ENCODE measurements at places on chromosomes 7 and 10.

- no peak for DNase-seq
These were observed 365.9 kb downstream of the REEP3 start for GRCh38 chr10:63887023-63887589.

DNA sequence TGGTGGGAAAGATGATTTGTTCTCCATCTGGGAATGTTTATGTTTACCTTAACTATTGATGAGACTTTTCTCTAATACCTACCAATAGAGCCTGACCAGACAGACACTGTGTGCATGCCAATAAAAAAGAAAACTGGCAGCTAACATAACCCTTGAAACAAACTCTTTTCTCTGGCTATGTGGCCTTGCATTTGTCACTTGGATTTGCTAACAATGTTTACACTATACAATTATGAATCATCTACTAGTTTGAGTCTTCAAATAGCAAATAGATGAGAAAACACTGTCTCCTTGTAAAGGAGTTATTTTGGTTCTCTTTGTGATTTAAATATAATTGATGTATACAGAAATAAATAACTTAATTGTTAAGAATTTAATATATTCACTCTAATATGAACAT lies 273.1 kb downstream of the SEMA3D start:
- no peak for DNase-seq

- DNase-seq, result no peak
These were observed 20.9 kb upstream of the CYP26C1 start for GRCh38 chr10:93039721-93040120.

DNA sequence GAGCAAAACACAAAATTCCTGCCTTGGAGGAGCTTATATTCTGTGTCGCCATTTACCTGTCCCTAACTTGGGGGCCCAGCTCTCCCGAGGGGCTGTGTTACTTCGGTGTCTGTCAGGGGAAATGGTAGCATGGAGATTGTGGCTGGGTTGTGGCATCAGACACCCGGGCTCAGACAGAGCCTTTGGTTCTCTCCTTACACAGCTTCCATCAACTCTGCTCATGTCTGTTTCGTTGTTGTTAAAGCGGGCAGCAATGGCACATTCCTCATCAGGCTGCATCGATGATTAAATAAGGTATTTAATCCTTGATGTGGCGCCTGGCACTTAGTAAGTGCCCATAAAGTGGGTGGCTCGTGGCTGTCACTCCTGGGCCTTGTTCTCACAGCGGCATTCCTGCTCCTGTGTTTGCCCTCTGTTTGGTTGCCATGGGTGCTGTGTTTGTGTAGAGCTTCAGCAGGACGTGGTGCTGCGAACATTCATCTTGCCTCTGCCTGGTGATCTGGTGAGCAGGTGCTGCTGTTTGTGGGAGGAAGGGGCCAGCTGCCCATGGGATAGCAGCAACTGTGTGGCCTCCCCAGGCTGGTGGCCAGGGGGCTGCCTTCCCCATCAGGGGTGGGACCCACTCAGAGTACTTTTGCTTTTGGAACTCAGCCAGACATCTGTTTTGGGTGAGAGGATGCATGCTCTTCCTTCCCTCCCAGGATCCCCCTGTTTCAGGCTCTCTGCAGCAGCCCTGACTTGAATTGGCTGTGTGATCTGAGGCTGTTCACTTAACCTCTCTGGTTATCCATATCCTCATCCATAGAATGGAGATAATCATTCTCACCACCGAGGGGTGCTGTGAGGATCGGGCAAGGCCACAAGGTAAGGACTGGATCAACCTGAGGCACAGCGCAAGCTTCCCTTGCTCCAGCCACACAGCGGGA lies 207.2 kb upstream of the SVIL start:
- DNase-seq, result no peak

GRCh38 chr10:11302181-11302580 lies 284.5 kb downstream of the CELF2 start:
- no peak for DNase-seq

DNA sequence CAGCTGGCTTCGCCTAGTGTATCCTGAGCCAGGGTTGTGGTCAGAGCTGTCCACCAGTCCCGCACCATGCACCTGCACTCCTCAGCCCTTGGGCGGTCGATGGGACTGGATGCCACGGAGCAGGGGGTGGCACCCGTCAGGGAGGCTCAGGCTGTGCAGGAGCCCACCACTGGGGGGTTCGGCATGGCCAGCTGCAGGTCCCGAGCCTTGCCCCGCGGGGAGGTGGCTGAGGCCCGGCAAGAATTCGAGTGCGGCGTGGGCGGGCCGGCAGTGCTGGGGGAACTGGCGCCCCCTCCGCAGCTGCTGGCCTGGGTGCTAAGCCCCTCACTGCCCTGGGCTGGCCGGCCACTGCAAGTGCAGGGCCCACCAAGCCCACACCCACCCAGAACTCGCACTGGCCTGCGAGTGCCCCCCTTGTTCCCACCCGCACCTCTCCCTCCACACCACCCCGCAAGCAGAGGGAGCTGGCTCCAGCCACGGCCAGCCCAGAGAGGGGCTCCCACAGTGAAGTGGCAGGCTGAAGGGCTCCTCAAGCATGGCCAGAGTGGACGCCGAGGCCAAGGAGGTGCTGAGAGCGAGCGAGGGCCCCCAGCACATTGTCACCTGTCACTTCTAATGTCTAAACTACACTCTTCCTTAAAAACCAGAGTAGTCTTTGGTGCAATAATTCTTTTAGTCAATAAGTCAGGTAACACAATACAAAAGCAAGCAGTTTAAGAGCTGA lies 11.0 kb downstream of the FAM25A start:
- DNase-seq, result no peak

- DNase-seq, result no peak
These were observed 118.9 kb downstream of the APBB1IP start for GRCh38 chr10:26556748-26557640.

DNA sequence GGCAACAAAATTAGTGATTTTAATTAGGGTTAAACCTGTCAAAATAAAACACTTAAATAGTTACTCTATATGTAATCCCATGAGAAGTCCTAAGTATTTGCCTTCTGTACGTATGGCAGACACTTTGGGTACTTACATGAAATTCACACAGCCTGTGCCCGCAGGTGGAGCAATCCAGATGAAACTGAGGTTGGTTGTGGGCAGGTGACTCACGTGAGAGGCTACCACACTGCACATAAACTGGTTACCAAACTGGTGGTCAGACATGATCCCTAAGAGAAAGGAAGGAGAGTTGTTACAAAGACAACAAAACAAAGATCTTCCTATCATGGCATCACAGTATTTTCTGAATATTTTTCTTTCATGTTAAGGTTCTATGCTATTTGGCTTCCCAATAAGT lies 156.1 kb downstream of the RELN start:
- no peak for DNase-seq

- DNase-seq, result no peak
These were observed 190.9 kb upstream of the PPP1R3A start for GRCh38 chr7:114109721-114110120.

DNA sequence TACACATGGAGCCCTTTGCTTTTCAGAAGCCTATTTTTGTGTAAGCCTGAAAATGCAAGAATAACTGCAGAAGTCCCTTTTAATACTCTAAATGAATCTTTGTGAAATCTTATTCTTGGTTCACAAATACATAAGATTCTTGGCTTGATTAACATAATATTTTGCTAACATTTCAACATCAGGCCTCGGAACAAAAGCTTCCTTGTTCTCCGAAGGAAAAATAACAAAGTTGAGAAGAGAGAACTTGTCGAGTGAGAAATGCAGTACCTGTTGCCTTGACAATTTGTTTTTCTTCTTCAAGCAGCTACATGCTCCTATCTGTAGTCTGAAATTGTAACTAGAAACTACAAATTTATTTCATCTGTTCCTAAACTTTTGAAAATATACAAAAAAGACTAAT lies 8.5 kb downstream of the NT5C2 start:
- DNase-seq, result no peak

- no peak for DNase-seq
These were observed 882.6 kb downstream of the GRM8 start for GRCh38 chr7:126370038-126370668.

DNA sequence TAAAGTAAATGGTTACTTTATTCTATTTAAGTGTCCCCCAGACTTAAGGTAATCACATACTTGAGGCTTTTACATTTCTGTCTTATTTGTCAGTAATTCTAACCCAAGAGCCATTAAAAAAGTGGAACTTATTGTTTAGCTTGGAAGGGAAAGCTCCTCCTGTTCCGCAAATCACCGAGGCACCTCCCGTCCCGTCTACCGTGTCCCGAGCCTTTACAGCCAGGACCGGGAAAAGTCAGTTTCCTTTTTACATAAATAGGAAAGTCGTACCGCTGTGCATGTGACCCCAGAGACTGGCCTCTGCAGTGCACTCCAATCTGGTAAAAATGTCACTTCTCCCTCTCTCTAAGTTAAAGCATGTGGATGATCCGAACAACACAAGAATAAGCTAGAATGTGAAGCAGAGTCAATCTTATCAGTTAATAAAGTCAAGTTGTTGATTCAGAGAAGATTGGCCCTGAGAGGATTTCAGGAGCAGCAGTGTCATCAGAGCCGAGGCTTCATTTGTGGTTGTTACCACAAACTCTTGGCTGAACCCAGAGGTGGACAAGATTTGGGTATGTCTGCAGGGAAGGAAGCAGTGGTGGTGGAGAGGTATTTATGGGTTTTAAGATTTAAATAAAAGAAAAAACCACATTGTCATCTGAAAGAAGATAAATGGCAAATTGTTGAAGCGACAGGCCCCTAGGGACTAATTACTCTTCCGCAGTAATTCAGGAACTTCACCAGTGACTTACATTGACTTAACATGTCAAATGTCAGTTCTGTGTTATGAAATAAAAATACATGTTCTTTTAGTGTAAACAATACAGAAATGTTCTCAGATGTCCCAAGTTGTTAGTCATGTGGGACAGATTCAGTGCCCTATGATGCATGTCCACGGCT lies 316.6 kb upstream of the ZNF32 start:
- no peak for DNase-seq

DNA sequence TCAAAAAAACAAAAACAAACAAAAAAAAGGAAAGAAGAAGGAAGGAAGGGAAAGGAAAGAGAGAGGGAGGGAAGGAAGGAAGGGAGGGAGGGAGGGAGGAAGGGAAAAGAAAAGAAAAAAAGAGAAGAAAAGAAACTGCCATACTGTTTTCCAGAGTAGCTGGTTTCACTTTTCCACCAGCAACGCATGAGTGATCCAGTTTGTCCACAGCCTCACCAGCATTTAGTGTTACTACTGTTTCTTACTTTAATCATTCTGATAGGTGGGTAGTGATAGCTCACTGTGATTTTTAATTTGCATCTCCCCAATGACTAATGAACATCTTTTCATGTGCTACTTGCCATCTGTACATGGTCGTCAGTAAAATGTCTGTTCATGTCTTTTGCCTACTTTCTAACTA lies 9.6 kb downstream of the GSTK1 start:
- no peak for DNase-seq

- DNase-seq, result no peak
These were observed 112.7 kb downstream of the ARHGAP22 start for GRCh38 chr10:48492201-48492600.

- no peak for DNase-seq
These were observed 113.3 kb downstream of the TACC2 start for GRCh38 chr10:122102146-122102868.

DNA sequence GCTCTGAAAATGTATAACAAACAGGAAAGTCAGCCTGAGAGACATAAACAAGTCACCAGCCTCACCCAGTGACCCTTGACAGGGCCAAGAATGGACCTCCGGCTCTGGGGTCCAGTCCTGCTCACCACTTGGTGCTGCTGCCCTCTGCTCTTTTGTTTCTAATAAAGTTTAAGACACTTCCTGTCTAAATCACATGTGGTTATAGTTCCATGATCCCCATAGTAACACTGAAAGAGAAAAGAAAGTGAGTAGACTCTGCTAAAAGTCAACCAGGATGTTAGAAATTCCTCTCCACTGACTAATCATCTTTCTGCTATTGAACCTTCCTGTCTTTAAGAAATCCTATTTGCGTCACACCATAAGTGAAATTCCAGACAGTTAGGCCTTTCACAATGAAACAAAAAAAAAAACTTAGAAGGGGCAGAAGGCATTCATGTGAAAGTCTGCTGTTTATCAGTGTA lies 179.2 kb upstream of the BET1 start:
- no peak for DNase-seq

DNA sequence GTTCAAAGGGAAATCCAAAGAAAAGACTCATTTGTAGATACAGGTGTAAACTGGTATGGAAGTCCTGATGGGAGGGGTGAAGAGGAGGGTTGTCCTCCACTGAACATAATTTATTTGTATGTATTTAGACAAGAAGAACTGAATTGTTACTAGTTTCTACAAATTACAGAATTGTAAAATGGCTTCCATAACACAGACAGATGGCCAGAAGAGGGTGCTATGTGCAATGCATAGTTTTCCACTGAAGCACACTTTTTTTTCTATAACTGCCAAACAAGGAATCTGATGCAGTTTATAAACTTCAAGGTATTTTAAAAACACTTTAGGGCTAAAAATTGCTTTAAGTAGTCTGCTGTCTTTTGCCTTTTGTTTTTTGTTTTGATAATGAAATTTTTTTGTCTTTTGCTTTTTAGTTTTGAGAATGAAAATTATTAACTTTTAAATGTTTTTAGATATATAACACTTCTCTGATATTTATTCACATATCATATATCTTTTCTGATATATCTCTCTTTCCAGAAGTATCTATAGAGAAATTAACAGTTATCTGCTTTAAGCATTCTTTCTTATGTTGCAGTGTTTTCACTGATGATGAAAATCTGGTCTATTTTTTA lies 58.5 kb downstream of the PHYHIPL start:
- no peak for DNase-seq

GRCh38 chr7:122651451-122651850 lies 47.5 kb downstream of the RNF133 start:
- DNase-seq, result no peak

- no peak for DNase-seq
These were observed 995 bp upstream of the INPP5F start for GRCh38 chr10:119724593-119725516.

GRCh38 chr10:5424751-5425150 lies 12.4 kb downstream of the NET1 start:
- DNase-seq, result no peak

- no peak for DNase-seq
These were observed 140.3 kb upstream of the LANCL2 start for GRCh38 chr7:55224810-55225209.

- DNase-seq, result no peak
These were observed 129.9 kb downstream of the DOCK4 start for GRCh38 chr7:112076324-112076723.

DNA sequence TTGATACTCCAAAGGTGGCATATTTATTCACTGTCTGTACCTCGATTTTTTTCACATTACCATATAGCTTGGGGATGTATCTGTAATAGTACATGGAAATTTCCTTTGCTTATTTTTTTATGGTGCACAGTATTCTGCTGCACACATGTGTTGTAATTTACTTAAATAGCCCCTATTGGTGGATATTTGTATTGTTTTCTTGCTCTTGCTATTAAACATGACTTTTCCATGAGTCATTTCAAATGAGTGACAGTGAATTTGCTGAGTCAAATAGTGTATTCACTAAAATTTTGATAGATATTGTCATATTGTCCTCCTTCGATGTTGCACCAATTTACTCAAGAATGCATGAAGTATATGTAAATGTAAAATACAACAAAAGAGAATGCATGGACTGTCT lies 122.7 kb upstream of the STEAP4 start:
- no peak for DNase-seq

GRCh38 chr10:89392974-89393373 lies 551 bp downstream of the IFIT1 start:
- DNase-seq, result no peak

Data from stimulated activated CD4-positive, alpha-beta T cell treated with anti-CD3 and anti-CD28 coated beads, Interleukin-1b, Interleukin-23, amount 100 ng/mL, for 1 hour (primary cell).